ENCODE measurements at places on chromosomes 11 and 22.

DNA sequence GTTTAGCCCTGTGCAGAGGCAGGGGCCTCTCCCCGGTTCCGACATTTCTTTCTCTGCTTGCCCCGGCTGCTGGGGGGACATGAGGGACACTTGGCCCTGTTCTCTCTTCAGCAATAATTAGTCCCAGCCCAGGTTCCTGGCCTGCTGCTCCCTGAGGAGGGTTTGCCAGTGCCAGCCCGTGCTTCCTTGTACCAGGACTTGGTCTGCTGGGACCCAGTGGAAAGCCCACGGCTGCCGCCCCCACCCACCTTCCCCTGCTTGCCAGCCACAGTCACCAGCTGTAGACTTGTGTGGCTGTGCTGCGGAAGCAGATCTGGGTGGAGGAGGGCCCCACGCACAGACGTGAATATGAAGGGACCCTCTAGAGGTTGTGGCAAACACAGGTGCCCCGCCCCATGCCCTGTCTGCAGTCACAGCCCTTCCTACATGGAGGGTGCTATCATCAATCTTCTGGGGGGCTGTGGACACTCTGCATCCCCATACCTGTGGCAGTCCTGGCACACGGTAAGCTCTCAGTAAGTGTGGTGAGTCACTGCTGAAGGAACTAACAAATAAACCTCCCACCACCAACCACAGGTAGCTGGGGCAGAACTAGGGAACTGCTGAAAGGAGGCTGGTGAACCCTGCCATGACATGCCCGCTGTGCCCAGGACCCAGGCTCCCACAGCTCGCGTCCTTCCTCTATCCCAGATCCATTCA, 949 bp downstream of the TP53AIP1 start:
- no peak for DNase-seq

GRCh38 chr11:72433455-72434036, 785 bp downstream of the CLPB start:
- DNase-seq, result no peak

DNA sequence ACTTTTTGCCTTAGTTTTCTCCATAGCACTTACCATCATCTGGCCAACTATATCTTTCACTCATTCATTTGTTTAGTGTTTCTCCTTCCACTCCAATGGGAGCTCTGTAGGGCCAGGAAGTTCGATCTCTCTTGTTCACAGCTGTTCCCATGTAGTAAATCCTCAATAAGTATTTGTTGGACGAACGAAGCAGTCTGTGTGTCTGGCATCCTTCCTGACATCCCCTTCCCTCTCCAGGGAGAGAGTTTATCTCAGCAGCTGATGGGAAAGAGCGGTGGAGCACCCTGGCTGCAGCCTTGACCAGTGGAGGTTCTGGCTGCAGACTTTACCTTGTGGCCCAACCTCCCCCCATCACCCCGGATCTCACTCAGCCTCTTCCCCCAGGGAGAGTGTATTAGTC, 141.7 kb downstream of the CHST1 start:
- DNase-seq, result no peak

DNA sequence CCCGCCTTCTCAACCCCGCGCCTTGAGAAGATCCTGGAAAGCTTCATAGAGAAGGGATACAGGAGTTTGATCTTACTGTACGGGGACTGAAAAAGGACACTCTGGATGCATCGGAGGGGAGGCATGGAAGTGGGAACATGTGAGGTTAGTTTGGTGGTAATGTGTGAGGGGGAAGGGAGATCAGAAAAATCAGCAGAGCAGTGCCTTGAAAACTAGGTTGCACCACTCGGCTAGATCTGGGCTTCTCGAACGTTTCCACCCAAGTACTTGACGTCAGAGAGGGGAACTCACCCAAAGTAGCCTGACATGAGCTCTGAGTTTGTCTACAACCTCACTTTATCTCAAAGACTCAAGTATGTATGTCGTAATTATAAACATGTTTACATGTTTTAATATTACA, 14.5 kb downstream of the USP35 start:
- peak; percentile 33 for DNase-seq

GRCh38 chr11:64469288-64469687, 110.3 kb downstream of the RPS6KA4 start:
- no peak for DNase-seq
